ENCODE measurements at places on chromosomes 2 and 18.
A peak's percentile ranks its signal among the peaks of the same experiment; 100 is the strongest.

DNA sequence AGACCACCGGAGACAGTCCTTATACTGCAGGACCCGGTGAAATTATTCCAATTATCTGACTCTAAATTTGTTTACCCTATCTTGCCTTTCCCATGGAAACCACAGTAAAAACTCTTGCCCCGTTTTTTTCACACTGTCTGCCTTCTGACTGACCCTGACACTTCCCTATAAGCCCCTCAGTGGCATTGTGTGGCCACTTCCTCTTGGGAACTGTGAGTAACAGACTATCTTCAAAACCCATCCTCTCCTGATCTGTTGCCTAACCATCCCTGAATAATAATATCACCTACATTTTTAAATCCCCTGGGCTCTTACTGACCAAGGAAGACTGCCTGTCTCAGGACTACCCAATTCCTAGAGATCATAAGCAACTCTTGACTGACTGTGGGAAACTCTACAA lies 42.6 kb upstream of the RNF152 start:
- no peak for DNase-seq

DNA sequence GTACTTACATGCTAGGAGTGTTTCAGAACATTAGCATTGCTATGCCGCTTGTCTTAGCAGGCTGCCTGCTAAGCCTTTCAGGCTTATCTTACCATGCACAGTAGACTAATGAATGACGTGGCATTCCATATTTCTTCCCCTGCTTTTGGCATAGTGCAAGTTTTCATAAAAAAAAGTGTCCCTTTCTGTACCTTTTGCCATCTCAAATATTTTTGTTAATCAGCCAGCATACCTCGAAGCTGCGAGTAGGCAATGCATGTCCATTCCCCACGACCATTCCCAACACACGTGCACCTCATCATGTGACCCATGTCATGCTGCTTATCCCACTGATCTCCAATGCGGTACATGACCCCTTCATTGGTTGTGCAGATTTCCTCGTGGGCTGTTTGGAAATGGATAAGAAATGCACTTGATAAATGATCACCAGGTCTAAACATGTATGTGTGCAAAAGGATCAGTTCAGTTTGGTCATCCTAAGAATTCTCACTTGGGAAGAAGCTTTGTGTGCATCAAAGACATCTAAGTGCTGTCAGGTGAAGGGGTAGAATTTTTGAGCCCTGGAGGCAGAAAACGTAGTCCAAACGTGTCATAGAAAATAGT lies 13.9 kb downstream of the FN1 start:
- DNase-seq = no peak

- no peak for DNase-seq
Observed at GRCh38 chr18:43952398-43952797, 675.1 kb upstream of the SYT4 start.

DNA sequence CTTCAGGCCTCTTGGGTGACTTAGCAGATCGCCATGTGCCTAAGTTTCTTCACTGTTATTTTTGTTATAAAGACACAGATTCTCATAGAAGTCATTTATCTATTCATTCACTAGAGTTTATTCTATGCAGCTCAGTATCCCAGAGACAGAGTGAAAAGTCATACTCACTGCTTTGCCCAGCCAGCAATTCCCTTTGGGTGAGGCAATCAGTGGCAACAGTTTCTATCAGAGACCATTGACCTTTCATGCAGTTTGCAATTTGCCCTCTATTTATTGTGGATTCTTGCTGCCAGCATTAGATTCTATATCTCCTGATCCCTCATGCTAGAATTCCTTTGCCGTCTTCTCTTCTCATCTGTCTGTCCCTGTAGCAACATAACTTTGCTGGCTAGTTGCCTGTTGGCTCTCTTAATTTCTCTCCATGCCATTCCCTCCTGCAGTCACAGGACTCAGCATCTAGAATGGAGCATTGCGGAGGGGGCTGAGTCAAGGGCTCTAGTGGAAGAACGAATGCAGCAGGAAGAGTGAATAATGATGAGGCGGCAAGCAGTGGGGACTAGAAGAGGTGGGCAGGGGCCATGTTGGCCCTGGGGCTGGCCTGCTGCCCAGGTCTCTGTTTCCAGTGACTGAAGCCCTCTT lies 12.2 kb downstream of the SLC9A4 start:
- no peak for DNase-seq

- peak; percentile 14 for DNase-seq
Observed at GRCh38 chr2:195586062-195586714, 70.8 kb upstream of the SLC39A10 start.

Measured in NCI-H1105 (cell line).